Colonic mucosa (tissue), 4 donors: ENCODE measurements at places on chromosomes 12 and 14. TPM values are rescaled to one million over a fixed set of nuclear protein-coding genes. Genes with fewer than 3 reads are reported as not detected.

DNA sequence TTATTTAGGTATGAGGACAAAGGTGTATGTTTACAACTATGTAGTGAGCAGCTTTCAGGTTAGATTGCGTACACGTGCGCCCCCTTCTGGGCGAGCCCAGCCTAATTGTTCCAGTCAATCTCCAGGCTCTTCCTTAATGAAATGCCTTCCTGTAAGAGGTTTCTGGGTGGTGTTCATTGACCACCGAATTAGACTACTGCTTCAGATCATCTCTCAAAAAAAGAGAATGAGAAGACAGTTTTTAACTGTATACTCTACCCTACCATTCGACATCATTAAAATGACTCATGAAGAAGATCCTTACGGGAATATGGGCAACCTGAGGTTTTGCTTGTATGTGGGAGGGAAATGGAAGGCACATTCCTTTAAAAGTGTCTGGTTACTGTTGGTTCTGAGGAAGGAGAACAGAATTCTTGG, 2.1 kb downstream of the LUM start:
- no peak overlapping the region for H3K4me3 ChIP-seq
- H3K27ac ChIP-seq, result no peak overlapping the region
- DNase-seq, result peak; percentile 82
- no peaks in the 10 kb centered on the region for H3K27me3 ChIP-seq
- H3K4me1 ChIP-seq, result no peaks in the 10 kb centered on the region

DNA sequence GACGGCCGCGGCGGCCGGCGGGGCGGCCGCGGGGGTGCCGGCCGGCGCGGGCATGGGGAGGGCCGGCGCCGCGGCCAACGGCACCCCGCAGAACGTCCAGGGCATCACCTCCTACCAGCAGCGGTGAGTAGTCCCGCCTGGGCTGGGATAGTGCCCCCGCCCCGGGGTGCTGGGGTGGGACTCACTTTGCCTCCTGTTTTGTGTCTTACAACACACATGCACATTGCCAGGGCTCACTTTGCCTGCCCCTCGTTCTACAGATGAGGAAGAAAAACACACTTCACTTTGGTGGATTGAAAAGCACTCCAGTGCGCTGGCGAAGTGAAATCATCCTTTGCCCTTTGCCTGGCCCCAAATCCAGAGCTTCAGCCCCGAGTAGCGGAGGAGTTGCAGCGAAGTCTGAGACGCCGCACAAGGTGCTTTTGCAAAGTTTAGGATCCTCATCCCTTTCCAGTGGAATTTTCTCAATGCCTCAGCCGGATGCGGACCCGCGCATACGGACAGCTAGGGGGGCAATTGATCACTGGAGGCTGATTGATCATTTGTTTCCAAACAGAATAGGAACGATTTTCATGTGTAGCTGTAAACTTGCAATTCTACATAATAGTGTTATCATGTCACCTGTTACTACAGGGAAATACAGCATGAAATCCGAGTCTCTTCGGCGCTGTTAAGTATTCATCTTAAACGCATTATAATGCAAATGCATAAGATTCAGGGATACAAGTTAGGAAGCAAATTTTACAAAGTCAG, 3.6 kb upstream of the NPAS3 start:
- no peak overlapping the region for H3K27ac ChIP-seq
- DNase-seq, result no peak
- H3K4me1 ChIP-seq, result no peaks in the 10 kb centered on the region
- no peak overlapping the region for H3K4me3 ChIP-seq

The KRT85 gene
- not detected for total RNA-seq

- H3K4me1 ChIP-seq, result no peaks in the 10 kb centered on the region
- no peak overlapping the region for H3K4me3 ChIP-seq
- no peak overlapping the region for H3K27ac ChIP-seq
Measured at GRCh38 chr12:67759829-67760228, 111.3 kb downstream of the DYRK2 start.

The STON2 gene
- 15.1 TPM for total RNA-seq

GRCh38 chr12:66683073-66683472, 4.2 kb upstream of the GRIP1 start:
- H3K4me3 ChIP-seq, result no peak overlapping the region
- no peak for DNase-seq
- no peak overlapping the region for H3K27ac ChIP-seq
- H3K27me3 ChIP-seq, result no peaks in the 10 kb centered on the region
- no peaks in the 10 kb centered on the region for H3K36me3 ChIP-seq

GRCh38 chr14:97056086-97056485, 258.9 kb downstream of the VRK1 start:
- DNase-seq, result no peak
- no peaks in the 10 kb centered on the region for H3K27me3 ChIP-seq
- no peaks in the 10 kb centered on the region for H3K4me1 ChIP-seq
- H3K27ac ChIP-seq, result no peak overlapping the region
